ENCODE measurements at places on chromosomes 11 and 22.

- DNase-seq = no peak
These were observed 939.0 kb downstream of the BRD1 start for GRCh38 chr22:48888466-48889208.

DNA sequence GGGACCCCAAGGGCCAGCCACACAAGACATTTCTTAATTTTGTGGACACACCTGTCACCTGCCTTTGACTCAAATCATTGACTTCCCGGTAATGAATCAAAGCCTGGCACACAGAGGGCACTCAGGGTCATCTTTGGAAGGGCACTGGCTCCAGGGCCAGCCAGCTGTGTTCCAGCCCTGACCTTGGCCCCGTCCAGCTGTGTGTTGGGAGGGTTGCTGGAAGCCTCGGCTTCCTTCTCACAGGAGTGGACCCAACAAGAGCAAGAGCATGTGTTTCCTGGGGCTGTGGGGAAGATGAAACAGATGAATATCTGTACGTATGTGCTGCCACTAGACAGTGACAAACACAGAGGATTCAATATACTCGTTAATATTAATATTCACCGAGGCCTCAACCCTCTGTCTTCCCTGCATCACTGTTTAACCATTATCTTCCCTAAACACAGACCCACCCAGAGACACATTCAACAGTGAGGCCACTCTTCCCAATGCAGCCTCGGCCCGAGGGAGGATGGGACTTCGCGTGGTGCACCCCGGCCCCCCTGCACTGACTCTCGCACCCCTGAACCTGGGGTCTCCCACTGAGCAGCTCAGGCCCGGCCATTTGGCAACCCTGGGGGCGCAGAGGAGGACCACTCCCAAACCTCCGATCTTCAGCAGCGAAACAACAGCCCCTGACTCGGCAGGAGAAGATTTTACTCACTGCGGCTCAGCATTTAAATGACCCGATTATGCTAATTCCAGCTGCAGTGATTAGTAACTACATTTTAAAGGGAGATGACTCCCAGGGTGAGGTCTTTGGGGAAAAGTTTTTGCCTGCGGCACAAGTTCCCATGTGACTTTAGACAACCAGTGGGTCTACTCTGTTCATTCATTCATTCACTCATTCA is 45.7 kb downstream of the PHF21B start:
- no peak for DNase-seq

- peak; percentile 87 for DNase-seq
These were observed 21.1 kb upstream of the UPK3A start for GRCh38 chr22:45263463-45264269.

GRCh38 chr22:21643533-21644357 is 1.6 kb downstream of the SDF2L1 start:
- DNase-seq = no peak

DNA sequence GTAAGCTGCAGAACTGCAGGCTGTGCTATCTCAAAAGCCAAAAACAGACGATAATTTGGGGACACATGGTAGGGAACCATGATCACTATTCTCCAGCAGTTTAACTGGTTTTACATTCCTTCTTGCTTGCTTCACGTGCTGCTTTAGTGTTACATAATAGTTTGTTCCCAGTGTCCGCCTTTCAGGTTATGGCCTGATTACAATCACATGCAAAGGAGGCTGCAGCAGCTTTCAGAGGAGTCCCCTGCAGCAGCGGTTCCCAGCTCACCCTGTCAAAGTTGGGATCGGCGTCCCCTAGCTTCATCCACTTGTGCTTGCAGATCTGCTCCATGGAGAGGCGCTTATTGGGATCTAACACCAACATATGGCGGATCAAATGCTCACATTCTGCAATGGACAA is 39.2 kb upstream of the APOA1 start:
- no peak for DNase-seq

- no peak for DNase-seq
These were observed 92.5 kb downstream of the TMPRSS5 start for GRCh38 chr11:113613619-113614018.

DNA sequence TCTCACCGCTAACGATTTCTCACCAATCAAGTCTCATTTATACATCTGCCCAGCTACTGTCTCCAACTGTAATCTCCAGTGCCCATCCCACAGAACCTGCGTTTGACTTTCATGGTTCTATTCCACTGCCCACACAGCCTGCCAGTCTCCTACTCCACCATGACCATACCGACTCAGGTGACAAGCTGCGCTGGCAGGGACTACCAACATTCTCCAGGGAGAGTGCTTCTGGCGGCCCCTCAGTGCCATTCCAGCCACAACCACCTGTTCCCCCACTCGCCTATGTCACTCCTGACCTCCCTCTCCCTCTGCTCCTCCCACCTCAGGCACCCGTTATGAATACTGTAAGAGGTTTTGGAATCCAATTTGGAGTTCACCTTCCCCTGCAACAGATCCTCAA is 108.5 kb upstream of the BID start:
- no peak for DNase-seq

DNA sequence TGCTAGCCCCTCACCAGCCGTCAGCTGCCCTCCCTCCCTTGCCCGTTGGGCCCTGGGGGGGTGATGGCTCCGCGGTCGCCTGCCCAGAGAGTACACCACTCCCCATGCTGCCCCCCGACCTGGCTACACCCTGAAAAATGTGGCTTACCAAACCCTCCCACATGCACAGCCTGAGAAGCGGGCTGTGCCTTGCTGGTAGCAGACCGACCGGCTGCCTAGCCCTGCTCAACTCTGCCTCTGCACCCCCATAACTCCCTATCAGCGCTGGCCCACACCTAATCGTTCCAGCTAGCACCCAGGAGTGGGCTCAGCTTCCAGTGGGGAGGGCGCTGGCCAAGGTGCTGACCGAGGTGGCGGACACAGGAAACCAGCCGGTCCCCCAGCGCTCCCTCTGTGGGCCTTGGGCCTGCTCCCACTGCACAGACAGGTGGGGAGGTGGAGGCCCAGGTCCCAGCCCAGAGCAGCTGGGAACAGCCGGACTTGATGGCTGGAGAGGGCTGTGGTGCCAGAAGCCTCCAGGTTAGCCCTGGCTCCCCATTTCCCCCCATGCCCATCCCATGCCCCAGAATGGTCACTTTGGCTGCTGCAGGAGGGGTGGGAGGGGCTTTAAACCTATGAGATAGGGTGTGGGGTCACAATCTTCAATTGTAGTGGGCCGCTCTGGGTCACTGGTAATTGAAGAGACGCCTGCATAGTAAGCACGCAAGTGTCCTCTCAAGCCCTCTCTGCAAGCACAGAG is 32.1 kb upstream of the PRODH start:
- DNase-seq = peak; percentile 73

- no peak for DNase-seq
These were observed 239.7 kb downstream of the CTTN start for GRCh38 chr11:70637949-70638583.

GRCh38 chr11:9688716-9689511 is 25.0 kb downstream of the SWAP70 start:
- DNase-seq = no peak

DNA sequence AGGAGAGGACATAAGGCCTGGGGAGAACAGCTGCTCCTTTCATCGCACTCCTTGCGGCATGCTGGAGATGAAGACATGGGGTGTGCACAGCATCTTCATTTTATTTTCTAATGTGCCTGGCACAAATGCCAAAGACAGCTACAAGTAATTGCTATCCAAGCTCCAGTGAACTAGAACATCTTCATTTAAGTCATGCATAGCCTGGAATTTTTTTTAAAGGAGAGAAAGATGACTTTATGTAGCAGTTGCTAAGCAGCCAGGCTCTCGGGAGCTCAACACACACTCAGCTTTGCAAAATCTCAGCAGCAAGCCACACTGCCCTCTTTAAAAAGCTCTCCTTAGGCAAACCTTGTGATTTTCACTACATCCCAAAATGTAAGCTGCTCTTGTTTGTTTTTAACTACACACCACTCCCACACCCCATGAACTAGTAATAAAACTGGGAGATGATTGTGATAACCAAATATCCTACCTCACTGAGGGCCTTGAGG is 164.5 kb upstream of the POU2AF2 start:
- DNase-seq = no peak

DNA sequence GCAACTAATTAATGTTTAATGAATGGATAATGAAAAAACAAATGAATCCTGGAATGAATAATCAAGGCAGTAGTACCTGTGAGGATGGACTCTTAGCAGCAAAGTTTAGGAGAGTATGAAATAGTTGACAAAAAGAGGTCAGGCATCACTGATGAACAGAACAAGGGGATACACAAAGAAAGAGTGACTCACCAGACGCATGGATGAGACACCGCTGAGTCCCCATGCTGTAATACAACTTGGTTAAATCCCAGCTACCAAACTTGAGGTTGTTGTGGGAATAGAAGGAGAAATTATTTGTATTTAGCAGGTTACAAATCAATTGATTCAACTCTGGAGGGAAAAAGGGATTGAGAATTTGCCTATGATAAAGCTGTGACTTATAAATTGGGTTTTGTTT is 976.9 kb upstream of the TENM4 start:
- DNase-seq = no peak

GRCh38 chr11:64358536-64358906 is 441 bp upstream of the RPS6KA4 start:
- DNase-seq = no peak

- no peak for DNase-seq
These were observed 5.4 kb downstream of the TRABD start for GRCh38 chr22:50190941-50191741.

- no peak for DNase-seq
These were observed 37.6 kb downstream of the ATXN10 start for GRCh38 chr22:45709060-45709739.

DNA sequence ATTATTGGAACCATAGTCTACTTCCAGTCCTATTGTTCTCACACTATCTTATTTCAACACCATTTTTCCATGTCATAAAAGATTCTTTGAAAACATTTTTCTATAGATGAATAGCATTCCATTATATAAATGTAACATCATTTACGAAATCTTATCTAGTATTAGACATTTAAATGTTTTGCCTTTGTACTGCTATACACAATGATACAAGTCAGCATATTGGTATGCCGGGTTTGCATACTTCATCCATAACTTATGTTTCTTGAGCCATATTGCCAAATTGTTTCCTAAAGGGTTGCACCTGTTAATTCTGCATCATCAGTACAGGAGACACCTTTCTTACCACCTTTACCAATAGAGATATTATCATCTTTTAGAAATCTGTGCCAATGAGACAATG is 68.2 kb downstream of the SYT13 start:
- DNase-seq = no peak

- DNase-seq = no peak
These were observed 166.2 kb downstream of the NELL1 start for GRCh38 chr11:20835561-20835960.

DNA sequence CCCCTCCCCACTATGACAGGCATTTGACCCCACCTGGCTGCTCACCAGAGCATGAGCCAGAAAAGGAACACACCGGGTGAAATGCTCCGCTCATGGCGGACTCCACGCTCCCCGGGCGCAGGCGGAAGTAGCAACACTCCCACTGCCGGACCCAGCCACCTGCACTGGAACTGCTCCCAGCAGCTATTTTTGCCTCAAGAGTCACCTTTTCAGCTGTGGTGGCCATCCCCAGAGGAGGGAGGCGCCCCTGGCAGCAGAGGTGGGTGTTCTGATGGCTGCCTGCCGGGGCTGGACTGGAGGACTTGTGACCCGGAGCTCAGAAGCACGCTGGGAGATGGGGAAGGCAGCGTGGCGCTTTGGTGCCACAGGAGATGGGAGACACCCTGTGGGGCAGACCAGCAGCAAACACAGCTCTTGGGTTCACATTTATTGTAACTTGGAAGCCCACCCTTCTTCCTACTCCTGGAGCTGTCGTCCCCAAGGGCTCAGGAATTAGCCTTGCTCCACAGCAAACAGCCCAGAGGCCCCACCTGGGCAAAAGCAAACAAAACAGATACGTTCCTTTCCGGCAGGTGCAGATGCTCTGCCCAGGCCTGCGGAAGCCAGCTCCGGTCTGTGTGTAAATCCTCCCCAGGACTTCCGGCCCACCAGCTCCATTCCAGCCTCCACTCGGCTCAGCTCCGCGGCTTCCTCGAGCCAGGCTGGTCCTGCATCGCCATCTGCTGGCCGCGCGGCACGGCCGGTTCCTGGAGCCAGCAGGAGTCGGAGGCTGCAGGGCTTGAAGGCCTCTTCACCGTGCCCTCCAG is 3.7 kb downstream of the RPS19BP1 start:
- peak; percentile 80 for DNase-seq

GRCh38 chr11:108561535-108561991 is 32.0 kb downstream of the EXPH5 start:
- DNase-seq = no peak

DNA sequence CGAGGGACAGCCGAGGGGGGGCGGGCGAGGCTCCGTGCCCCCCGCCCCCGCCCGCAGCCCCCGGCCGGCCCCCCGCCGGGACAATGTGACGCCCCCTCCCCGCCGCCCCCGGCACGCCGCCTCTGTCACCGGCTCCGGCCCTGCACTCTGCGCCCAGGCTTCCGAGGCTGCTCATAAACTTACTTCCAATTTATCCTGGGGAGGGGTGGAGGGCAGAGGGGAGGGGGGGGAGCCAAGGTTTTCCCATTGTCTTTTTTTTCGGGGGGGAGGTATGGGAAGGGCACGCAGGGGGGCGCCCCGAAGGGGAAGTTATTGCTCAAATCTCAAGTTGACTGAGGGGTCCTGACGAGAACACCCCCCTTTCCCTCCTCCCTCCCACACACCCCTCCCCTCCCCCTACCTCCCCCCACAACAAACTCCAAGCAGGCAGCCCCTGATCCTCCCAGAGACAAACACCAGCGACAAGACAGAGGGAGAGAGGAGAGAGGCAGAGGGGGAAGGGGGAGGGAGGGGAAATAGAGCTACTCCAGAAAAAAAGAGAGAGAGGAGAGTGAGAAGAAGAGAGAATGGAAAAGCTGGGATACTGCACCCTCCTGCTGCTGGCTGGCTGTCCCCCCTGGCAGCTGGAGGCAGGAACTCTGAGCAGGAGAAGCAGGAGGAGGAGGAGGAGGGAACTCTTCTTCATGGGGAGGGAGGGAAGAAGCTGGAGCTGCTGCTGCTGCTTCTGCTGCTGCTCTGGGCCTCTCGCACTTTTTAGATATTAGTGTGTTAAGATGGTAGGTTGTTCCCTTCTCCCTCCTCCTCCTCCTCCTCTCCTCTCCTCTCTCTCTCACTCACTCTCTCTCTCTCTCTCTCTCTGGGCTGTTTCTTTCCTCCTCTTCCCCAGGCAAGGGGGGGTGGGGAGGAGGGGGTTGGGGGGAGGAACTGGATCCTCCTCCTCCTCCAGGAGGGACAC is 631 bp downstream of the PHF21A start:
- DNase-seq = peak; percentile 59

GRCh38 chr11:117664897-117665296 is 132.1 kb downstream of the DSCAML1 start:
- no peak for DNase-seq

- DNase-seq = peak; percentile 80
These were observed at the start of gene CAPN1 for GRCh38 chr11:65181569-65182257. TSS of gene CAPN1 (plus strand) at chr11:65181928. CDS start at chr11:65182702, 774 bp downstream.
